D721Med (cell line): ENCODE measurements at places on chromosomes 5 and 9.

DNA sequence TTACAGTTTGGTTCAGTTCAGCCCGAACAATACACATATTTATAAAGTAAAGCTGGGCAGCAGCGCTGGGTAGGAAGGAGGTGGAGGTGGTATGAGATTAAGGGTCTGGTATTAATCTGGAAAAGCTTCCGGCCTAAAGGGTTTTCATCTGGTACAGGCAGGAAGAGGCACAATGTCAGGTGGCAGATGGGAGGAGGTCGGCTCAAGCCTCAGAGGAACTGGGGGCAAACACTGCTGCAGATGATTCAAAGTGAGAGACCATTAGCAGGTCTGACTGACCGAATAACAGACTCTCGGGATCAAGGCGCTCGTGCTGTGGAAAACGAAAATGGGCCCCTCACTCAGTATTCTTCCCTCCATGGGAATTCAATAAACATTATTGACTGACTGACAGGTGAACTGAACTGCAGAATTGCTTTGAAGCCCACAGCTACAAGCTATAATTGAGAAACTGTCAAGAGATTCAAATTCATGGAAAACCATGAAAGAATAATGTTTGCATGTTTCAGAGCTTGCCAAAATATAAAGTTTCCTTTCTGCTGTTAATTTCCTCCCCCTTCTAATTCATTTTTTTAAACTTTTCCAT, 75.3 kb downstream of the TMEM167A start:
- DNase-seq = no peak

DNA sequence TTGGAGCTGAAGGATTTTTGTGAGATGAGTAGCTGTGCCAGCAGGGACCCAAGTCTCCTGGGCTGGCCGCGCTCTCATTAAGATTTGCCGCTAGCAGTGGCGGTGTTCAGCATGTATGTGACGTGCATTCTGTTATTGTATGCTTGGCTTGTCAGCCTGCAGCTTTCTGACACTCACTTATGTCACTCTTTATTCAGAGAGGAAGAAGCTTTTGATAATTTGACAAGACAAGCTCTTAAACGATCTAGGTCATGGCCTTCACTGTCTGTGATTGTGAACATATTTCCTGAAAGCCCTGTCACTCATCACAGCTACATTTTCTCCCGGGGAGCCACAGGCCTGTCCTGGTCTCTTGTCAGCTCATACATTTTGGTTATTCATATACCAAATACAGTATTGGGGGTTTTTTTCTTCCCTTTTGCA, 98.2 kb upstream of the GRHPR start:
- no peak for DNase-seq

GRCh38 chr5:141910271-141910673, 13.4 kb upstream of the DELE1 start:
- no peak for DNase-seq

DNA sequence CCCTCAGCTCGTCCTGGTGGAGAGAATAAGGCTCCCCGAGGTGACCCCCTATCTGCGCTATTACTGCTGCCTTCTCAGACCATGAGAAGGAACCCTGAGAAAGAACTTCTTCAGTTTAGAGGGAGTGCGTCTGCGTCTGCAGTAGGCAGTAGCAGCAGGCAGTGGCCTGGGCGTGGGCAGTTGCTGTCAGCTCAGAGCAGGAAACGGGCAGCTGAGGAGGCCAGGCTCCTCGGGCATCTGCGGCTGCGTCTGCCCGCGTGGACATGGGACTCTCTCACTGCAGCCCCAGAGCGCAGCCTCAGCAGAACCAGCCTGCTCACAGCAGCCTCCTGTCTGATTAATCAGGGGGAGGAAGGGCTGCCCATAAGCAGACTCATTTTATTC, 49.8 kb upstream of the FCN1 start:
- no peak for DNase-seq

GRCh38 chr5:53469946-53470687, 10.3 kb upstream of the FST start:
- DNase-seq = no peak

DNA sequence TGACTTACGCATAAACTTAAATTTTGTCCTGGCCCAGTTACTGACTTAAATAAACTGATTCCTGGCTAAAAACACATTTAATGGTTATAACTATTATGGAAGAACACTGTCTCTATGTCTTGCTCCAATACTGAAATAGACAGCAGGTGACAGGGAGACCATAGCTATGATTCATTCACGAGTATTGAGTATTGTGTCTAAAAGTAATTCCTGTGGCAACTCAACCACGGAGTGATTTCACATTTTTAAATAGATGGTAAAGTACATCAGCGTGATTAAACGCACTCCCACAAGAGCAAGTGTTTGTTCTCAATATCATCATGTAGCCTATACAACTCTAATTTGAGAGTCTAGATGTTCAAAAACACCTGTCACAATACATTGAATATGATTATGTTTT, 35.9 kb upstream of the PCSK1 start:
- DNase-seq = no peak
